ENCODE measurements at places on chromosomes 7 and 10.

GRCh38 chr10:79393924-79394610 is 46.8 kb downstream of the PPIF start:
- DNase-seq, result no peak

GRCh38 chr10:131775833-131776232 is 125.0 kb upstream of the PPP2R2D start:
- no peak for DNase-seq

GRCh38 chr7:66921918-66922486 is 977 bp downstream of the TMEM248 start:
- no peak for DNase-seq

- DNase-seq, result no peak
Observed at GRCh38 chr10:46001187-46001756, 29.0 kb downstream of the TIMM23 start.

GRCh38 chr10:1611936-1612550 is 125.3 kb downstream of the ADARB2 start:
- DNase-seq, result no peak

DNA sequence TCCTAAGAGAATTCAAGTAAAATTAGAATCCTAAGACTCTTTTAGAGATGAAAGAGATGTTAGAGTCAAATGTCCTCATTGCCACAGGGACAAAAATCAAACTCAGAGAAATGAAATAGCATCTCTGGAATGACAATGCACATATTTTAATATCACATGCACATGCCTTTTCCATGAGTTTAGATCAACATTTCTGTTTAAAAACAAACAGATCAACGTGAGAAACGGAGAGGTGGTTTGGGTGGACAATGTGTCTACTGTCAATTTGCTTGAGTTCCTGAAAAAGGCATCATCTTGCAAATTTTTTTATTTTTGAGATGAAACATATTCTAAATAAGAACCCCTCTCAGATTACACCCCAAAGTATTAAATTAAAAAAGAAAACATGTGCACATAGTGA is 130.0 kb downstream of the CHRM2 start:
- peak; percentile 27 for DNase-seq

GRCh38 chr10:32253276-32253675 is 93.7 kb downstream of the EPC1 start:
- no peak for DNase-seq

DNA sequence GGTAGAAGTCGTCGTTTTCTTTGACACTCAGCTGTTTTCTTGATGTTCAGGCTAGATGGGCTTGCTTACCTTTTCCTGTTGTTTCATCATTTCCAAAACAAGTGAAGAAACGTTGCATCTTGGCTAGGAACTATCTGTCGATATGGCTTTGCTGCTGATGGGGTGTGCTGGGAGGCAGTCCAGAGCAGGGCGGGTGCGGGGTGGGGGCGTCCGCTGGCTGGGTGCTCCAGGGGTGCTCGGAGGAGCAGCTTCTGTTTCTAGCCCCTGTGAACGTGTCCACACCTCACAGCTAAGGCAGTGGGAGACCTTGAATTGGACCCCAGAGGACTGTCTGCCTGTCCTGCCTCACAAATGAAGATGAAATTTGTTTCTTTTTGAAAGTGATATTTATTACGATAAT is 7.6 kb upstream of the SUN1 start:
- no peak for DNase-seq

DNA sequence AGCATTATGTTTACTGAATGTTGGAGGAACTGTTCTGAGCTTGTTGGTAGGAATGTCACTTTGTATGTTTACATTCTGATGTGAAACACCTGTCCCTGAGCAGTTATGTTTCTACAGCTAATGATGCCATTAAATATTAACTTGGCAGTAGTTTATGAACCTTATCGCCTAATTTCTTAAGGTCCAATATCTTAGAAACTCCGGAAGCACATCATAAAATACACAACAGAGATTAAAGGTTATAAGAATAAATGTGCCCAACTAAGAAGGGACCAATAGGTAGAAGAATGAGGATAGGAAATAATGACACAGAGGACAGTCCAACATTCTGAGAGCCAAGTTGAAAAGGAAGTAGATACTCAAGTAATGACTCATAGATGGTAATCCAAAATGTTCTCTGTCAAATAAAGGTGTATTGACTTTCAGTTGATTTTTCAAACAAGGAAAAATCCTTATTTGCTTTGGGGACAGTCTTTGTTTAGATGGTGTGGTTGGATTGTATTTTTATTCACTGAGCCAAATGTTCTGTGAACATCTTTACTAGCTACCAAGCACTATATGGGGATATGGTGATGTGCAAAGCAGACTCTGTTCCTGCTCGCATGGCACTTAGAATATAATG is 31.9 kb downstream of the LCOR start:
- DNase-seq, result peak; percentile 28

GRCh38 chr7:84712374-84713121 is 474.3 kb downstream of the SEMA3D start:
- no peak for DNase-seq

DNA sequence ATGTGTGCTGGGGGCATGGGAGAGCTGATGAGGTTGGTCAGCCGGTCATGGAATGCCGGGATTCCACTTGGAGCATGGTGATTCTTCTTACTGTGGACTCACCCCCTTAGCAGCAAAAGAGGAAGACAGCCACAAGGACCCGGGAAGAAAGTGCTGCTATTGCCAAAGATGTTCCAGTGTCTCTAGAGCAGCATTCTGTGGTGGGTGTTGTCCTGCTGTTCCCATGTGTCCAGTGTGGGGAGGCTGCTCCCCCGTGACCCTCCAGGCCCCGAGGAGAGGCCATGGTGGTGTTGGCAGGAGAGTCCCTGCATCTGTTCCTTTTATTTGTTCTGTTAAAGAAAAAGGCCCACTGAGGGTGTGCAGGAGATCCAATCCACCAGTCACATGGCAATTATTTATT is 499.4 kb downstream of the RPS24 start:
- DNase-seq, result no peak

DNA sequence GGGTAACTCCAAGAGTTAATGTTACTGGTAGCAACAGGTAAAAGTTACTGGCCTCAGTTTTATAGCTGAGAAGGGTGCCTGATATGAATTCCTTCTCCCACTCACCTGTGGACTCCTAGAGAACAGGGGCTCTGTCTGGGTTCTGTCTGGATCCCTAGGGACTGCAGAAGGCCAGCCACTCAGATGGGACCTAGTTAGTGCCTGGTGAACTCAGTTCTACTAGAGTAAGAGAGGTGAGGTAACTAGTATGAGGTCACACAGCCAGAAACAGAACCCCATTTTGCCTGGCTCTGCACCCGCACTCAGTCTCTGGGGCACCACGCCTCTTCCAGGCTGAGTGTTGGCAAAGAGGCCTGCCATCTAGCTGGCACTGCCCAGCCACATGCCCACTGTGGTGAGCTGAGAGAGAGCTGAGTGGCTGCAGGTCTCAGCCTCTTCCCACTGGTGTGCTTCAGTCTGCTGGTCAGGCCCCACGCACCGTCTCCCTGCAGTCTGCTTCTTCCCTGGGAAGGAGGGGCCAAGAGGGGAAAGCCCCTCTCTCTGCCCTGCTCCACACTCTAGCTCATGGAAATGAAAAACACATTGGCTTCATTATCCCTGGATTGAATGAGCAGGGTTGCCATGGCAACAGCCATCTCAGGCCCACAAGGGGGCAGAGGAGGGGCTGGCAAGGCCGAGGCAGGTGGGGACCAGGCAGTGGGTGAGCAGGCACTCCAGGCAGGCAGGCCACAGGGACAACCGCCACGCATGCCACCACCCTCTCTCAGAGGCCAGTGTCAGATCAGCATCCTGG is 110.6 kb downstream of the ZMIZ1 start:
- DNase-seq, result peak; percentile 27

- DNase-seq, result peak; percentile 18
Observed at GRCh38 chr7:11297764-11298163, 324.1 kb downstream of the PHF14 start.

- DNase-seq, result no peak
Observed at GRCh38 chr7:26147030-26147429, 5.0 kb upstream of the NFE2L3 start.

DNA sequence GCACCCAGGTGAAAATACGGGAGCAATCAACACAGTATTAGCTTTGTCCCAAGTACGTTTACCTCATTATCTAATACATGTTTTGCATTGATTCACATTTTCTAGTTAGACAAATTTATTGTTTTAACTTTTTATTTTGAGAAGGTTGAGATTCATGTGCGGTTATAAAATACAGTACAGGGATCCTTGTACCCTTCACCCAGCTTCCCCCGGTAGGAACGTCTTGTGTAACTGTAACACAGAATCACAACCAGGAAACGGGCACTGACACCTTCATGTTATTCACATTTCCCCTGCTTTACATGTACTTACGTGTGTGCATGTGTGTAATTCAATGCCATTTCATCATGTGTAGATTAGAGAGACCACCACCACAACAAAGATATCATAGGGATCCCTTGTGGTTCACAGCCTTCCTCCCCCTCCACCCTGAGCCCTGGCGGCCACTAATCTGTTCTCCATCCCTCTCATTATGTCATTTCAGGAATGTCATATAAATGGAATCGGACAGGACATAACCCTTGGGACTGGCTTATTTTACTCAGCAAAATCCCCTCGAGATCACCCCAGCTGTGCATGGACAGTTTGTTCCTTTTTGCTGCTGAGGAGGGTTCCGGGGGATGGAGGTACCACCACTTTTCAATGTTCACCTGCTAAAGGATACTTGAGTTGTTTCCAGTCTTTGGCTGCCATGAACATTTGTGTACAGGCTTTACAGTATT is 46.5 kb upstream of the C10orf71 start:
- no peak for DNase-seq

DNA sequence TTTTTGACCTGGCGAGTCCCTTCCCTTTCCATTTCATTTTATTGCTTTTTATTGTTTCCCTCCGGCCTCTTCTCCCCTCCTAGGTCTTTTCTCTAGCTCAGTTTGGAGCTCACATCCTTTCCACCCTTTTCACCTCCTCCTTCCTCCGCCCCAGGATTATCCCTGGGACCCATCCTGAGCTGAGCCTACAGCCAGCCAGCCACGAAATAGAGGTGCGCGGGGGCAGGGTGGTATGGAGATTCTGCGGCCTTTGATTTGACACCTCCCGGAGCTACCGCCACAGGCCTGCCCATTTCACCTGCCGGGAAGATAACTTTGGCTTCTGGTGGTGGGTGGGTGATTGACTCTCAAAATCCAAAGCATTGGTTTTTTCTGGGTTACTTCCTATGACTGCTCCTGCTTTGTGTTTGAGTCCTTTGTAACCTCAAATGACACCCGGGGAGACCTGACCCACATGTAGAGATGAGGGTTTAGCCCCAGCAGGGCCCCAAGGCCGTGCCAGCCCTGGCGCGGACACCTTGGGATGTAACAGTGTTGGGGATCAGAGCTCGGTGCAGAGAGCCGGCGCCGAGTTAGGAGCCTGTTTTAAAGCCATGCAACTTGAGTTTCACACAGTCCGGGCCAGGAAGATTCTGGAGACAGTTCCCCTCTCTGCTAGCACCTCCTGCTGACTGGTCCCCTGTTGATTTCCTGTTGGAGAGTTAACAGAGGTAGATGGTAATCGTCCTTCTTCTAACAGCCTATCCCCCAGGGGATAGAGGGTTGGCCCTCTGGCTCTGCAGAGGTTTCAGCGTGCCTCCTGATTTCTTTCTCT is 1.5 kb downstream of the DUSP5 start:
- peak; percentile 76 for DNase-seq

GRCh38 chr10:73979809-73980433 is 18.0 kb upstream of the VCL start:
- DNase-seq, result no peak

DNA sequence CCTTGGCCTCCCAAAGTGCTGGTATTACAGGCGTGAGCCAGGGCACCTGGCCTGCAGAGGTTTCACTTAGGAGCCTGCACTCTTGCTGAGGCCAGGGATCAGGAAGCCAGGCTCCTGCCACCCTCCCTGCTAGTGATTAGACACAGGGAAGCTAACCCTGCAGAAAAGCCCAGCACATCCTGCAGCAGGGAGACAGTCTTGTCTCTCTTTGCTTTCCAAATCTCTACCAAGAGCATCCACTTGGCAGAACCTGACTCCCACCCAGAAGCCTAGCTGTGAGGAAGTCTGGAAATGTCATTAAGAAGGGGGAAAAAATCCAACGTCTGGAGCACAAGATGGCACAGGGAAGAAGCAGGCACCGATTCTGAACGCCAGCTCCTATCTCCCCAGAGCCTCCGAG is 8.0 kb upstream of the FAM171A1 start:
- no peak for DNase-seq
